ENCODE measurements at places on chromosomes 2 and 18.

DNA sequence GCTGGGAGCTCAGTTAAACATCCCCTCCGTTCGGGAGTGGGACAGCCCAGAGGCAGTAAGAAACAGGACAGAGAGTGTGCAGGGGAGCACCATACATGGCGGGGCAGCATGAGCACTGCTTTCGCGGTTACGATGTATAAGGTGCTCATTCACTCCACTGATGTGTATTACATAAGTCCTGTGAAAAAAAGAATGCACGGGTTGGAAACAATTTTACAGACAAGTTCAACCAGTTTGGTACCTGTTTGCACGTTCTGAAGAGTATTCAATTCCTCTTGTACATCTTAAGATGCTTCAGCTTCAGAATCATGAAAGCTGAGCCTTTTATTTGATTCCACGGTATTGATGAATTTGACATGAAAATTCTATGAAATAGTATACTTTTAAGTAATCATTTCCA, 97.8 kb upstream of the NETO1 start:
- DNase-seq = no peak

GRCh38 chr2:63658176-63658968, 69.6 kb downstream of the MDH1 start:
- DNase-seq = no peak

GRCh38 chr18:48371854-48372602, 37.2 kb downstream of the ZBTB7C start:
- no peak for DNase-seq

DNA sequence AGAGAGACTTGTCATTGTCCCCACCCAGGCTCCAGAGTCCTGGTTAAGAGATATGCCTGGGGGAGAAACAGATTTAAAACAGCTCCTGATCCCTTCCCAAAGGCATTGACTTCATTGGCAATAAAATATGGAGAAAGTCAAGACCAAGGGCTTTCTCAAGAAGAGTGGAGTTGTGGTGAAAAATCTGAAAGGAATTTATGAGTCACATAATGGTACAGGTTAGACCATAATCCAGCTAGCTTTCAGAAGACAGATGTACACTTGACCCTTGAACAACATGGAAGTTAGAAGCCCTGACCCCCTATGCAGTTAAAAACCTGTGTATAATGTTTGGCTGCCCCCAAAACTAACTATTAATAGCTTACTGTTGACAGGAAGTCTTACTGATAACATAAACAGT, 599.1 kb upstream of the SOX11 start:
- DNase-seq = no peak

DNA sequence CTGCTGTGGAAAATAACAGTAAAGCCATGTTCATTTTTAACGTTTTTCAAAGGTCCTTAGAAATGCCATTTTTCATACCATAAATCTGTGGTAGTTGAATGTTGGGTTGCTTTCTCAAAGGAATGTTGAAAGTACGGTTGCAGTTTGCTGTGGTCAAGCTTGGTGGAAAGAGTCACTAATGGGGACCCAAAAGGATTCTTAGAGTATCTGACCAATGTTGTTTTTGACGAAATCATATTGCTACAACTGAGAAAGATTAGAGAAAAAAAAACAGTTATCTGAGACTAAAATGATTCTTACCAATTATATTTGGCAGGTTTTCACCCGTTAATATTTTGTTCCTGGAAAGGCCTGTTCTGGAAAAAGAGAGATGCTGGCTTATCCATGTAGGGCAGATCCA, 439.5 kb upstream of the ETAA1 start:
- no peak for DNase-seq

DNA sequence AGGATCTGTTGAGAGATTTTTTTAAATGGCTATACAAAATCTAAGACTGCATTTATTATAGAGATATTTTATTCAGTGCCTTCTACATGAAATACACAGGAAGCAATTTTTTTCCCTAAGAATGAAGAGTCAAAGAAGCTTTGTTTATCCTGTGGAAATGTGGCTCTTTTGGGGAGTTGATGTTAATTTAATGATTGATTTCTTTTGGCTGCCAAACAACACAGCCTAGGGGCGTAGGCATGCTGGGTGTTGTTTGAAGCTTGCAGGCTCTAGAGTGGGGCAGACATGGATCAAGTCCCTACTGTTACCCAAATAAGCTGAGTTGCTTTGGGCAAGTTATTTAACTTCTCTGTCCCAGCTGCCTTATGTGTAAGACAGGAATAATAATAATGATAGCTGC, 21.1 kb upstream of the PLEK start:
- DNase-seq = no peak

DNA sequence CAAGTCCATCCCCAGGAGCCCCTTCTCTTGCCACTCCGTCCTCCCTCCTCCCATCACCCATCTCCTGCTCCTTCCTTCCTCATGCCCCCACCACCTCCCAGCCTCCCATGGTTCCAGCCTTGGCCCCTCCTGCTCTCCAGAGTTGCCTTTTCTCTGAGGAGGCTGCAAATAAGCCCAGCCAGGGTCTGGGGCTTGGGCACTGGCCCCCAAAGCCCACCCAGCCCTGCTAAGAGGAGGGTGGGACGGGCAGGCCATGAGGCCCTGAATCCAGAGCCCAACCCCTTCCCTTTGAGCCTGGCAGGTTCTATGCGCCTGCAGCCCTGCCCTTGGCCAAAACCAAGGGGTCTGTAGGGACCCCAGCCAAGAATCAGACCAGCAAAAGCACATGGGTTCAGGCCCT, 71.6 kb downstream of the STPG4 start:
- no peak for DNase-seq

GRCh38 chr18:77038182-77038858, 94.3 kb downstream of the MBP start:
- no peak for DNase-seq

- DNase-seq = peak; percentile 64
Measured at GRCh38 chr2:28445448-28446258, 50.2 kb upstream of the PLB1 start.

DNA sequence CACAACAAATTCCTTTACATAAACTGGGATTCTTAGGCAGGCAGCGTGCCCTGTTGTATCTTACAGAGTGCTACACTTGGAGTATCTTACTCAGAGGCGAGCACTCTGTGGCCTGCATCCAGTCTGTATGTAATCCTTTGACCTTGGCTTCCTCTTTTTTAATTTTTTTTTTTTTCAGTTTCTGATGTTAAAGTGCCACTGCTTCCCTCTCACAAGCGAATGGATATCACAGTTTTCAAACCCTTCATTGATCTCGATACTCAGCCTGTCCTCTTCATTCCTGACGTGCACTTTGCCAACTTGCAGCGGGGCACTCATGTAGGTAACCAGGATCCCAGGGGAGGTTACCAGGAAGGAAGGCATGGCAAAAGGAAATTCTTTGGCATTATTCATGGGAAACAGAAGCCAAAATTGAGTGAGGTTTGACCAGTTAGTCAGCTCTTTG, 40.4 kb downstream of the GRHL1 start:
- no peak for DNase-seq

- DNase-seq = no peak
Measured at GRCh38 chr2:224309176-224309575, 92.7 kb downstream of the FAM124B start.

DNA sequence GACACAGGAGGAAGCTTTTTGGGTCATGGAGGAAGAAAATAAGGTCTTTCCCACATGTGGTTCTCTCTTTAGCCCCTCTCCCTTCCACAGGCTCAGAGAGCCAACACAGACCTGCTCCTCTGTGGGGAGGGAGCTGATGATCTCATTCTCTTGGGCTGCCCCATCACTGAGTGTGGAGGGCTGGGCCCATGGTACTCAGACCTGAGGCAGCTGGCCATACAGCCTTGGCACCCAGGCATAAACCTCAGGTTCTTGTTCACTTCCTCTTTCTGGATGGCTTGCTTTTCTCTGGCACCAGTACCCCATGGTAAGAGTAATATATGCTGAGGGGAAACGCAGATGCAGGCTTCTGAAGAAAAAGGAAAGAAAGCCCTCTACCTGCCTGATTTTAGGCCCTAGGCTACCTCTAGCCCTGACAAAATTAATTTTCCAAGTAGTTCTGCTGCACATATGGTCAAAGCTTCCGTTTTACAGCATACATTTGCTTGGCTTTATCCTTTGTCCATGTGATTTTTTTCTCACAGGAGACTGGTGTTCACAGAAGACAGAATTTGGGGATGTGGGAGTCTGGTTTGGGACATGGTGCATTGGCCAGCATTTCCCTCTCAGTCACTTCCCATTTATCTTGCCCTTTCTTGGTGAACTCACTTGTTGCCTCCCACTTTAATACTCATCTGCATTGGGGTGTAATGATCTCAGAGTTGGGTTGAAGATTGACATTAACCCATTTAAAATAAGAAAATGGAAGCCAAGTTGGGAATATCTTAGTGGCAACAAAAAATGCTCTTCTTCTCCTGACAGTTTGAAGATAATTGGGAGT, 11.1 kb downstream of the DHRS9 start:
- no peak for DNase-seq

- no peak for DNase-seq
Measured at GRCh38 chr2:60979231-60979630, 38.3 kb upstream of the PEX13 start.

DNA sequence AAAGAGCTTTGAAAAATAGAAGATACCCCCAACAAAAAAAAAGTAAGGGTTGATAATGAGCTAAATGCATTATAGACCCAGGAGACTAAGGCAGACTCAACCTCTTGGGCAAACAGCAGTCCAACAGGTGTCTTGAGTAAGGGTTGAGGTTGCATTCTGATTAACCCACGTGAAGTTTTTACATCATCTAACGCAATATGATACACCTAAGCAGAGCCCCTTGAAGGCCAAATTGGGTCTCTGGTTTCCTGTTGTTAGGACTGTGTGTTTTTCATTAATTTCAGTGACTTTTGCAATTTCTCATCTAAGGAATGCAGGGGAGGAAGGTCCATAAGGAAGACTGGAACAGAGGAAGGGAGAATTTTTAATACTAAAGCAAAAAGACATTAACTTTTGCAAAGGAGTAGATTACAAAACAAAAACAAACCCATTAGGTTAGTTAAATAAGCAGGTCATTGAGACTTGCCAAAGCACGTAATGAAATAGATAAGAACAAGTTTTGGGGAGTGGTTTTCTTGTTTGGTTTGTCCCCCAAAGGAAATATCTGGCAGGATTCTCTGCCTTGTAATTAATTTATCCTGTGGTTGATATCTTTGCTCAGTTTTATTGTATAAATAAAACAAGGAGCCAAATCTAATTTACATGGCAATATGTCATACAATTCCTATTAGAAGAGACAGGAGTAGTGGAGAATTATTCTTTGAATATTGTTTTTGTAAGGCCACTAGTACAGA, 244.3 kb downstream of the ETAA1 start:
- no peak for DNase-seq

- DNase-seq = peak; percentile 38
Measured at GRCh38 chr2:85215448-85216401, 82.5 kb downstream of the TCF7L1 start.

GRCh38 chr2:153532140-153532539, 53.6 kb upstream of the RPRM start:
- no peak for DNase-seq

GRCh38 chr2:134594399-134594798, 124.4 kb downstream of the TMEM163 start:
- DNase-seq = no peak

- DNase-seq = no peak
Measured at GRCh38 chr2:109609352-109610024, 4.3 kb downstream of the SEPTIN10 start.

GRCh38 chr18:24629921-24630320, 169.5 kb downstream of the HRH4 start:
- no peak for DNase-seq

- DNase-seq = no peak
Measured at GRCh38 chr2:212147921-212148513, 390.6 kb downstream of the ERBB4 start.

DNA sequence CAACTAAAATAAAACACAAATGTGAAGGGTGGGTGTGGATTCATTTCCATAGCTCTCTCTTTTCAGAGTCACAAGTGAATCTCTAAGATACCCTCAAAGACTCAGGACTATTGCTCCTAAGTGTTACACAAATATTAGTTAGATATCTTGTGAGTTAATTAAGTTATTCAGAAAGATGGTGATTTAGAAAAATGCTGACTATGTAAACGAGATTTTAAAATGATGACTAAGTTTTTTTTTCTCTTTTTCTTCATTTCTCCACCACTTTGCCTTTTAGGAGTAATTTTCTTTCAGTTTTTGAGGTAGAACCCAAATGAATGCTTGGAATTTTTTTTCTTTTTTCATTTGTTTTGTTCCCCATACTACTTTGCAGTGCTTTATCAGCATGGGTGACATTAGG, 479.7 kb downstream of the SPAG16 start:
- no peak for DNase-seq

GRCh38 chr2:153074207-153074606, 355.8 kb downstream of the ARL6IP6 start:
- no peak for DNase-seq

- no peak for DNase-seq
Measured at GRCh38 chr2:220961143-220961860, 610.8 kb downstream of the EPHA4 start.

All from brain pericyte (primary cell).